NCI-H2081 (cell line): ENCODE measurements at places on chromosomes 3 and 15.
A peak's percentile ranks its signal among the peaks of the same experiment; 100 is the strongest.

- DNase-seq = no peak
Observed at GRCh38 chr3:31210068-31210645, 315.7 kb upstream of the GADL1 start.

DNA sequence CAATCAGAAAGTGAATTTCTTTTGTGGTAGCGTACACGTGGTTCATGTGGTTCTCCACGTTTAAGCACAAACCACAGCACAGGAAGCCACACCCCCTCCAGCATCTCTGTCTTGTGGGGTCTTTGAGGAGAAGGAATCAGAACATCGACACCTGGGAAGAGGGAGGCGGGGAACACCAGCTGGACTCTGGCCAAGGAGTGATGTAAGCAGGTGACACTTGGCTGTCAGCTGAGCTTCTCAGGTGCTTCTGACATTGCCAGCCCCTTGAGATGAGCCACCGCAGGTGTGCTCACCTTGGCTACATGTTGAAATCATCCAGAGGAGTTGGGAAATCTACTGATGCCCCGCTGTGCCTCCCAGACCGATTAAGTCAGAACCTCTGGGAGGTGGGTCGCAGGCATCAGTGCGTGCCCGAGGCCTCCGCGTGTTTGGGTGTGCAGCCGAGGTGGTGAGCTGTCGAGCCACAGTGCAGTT, 85.0 kb downstream of the FAM81A start:
- no peak for DNase-seq

DNA sequence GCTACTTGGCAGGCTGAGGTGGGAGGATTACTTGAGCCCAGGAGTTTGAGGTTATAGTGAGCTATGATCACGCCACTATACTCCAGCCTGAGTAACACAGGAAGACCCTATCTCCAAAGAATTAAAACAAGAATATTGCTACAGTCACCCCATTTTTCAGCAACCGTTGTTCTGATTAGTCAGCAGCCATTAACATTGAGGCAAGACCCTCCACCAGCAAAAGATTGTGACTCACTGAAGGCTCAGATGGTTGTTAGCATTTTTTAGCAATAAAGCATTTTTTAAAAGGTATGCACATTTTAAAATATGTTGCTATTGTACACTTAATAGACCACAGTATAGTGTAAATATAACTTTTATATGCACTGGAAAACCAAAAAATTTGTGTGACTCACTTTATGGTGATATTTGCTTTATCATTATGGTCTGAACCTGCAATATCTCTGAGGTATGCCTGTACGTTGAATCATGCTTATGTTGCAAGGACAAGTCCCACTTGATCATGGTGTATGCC, 492.6 kb downstream of the SQOR start:
- DNase-seq = no peak

GRCh38 chr15:46091860-46092450, 457.1 kb downstream of the SQOR start:
- DNase-seq = peak; percentile 71

GRCh38 chr15:24747376-24747775, 71.8 kb downstream of the NPAP1 start:
- no peak for DNase-seq

DNA sequence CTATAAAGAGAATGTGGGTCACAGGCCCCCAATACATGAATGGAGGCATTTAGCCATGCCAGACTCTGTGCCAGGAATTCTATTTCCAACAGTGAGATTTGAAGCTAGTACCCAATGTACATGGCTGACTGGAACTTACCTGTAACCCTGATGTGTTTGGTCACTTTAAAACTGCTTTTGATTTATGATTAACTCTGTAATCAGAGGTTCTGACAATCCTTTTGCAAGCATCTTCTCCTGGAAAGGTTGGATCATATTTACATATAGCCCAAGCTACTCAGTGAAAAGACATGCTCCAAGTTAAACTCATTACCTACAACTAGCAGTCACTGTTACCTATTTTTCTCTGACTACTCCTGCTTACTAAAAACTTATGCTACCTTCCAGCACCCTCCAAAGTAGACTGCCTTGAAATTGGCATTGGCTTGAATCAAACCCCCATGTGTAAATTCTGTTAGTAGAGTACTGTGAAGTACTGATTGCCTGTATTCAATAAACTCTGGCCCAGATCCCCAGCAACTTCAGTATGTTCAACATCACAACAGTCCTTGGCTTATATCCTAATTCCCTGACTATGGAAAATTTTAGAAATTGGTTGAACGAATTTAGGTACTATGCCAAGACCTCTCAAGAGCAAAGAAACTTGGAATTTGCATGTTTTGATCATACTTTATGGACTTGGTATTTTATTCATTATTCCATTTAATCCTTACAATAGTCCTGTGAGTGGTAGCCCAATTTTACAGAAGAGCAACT, 665.6 kb upstream of the NECTIN3 start:
- no peak for DNase-seq

DNA sequence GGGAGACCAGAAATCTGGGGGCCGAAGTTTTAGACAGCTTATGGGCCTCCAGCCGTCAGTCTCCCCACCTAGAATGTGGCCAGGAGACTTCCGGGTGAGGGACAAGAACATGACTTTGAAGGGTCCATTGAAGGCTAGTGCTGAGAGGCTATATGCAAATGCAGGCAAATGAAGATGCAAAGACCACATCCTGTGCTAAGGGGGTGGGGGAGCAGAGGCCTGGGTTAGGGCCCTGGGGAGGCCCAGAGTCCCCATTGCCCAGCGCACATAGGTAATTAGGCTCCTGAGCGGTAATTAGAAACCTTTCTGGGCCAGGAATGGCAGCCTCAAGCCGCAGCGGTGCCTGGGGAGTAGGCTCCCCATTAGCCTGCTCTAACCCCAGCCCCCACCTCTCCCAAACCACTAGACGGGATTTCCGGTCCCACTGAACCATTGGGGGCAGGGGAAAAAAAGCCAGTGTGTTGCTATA, 6.8 kb downstream of the CSK start:
- no peak for DNase-seq

DNA sequence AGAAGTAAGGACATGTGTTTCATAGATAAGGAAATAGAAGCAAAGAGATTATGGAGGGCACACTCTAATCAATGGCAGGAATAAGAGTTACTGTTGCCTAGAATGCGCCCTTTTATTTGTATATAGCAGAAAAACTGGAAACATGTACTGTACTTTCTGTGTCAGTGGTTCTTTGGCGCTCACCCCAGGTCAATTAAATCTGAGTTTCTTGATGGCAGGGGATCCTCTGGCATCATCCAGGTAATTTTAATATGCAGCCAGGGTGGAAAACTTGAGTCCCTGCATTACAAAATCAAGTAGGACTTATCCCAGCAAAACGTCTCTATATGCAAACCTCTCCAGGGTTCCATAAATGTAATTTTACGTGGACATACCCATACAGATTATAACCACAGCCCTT, 284.1 kb downstream of the IL5RA start:
- DNase-seq = no peak

- peak; percentile 41 for DNase-seq
Observed at GRCh38 chr3:53269888-53270880, 14.4 kb upstream of the TKT start.

GRCh38 chr3:100022506-100022905, 91.8 kb downstream of the FILIP1L start:
- no peak for DNase-seq

DNA sequence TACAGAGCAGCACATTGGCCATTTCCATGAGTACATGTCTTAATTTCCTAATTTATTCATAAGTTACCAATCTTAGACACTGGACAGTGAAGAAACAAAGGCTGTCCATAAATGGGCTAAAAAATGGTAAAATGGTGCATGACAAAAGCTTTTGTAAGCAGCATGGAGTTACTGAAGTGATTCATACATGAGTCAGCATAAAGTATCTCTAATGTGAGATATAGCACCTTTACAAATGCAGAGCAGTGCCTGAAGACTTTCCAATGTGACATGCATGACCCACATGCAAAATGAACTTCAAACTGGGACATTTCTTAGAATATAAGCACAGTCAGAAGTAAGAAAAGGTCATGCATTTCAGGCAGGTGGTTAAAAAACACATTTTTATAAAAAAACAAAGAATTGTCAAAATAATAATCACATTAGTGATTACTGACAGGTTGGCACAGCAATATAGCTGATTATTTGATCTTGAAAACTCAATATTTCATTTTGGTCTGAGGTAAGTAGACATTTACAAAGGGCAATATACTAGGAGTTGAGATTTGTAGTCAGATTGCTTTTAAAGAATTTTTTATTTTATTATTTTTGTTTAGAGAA, 299.3 kb downstream of the PLCL2 start:
- no peak for DNase-seq

DNA sequence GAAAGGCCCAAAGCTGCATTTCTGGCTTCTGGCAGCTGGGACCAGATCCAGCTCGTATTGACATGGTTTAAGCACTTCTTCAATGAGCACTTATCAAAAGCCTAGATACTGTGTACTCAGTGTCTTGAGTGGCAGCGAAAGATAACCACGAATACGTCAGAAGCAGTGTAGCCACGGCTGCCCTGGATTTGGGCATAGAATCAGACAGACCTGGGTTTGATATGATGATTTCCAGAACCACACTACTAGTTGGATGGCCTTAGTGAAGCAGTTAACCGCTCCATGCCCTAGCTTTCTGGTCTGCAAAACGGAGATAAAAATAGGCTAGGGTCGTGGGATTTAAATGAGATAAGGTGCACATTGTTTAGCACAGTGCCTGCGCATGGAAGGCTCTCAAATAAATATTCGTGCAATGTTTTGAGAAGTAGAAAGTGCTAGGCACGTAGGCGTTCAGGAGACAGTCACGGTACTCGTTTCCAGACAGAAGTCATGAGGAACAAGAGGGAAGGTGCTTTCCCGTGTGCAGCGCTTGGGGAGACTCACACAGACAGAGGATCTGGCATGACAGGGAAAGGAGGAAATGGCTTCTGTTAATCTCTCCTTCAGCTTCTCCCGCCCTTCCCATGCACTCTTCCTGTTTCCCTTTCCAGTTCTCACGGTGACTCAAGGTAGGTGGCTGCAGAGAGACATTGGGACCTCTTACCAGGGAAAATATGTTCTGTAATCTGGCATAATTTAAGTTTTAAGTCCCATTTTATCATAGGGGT, 70.3 kb downstream of the CCNL1 start:
- no peak for DNase-seq

- DNase-seq = no peak
Observed at GRCh38 chr3:127296166-127296565, 8.3 kb upstream of the PRR20G start.

DNA sequence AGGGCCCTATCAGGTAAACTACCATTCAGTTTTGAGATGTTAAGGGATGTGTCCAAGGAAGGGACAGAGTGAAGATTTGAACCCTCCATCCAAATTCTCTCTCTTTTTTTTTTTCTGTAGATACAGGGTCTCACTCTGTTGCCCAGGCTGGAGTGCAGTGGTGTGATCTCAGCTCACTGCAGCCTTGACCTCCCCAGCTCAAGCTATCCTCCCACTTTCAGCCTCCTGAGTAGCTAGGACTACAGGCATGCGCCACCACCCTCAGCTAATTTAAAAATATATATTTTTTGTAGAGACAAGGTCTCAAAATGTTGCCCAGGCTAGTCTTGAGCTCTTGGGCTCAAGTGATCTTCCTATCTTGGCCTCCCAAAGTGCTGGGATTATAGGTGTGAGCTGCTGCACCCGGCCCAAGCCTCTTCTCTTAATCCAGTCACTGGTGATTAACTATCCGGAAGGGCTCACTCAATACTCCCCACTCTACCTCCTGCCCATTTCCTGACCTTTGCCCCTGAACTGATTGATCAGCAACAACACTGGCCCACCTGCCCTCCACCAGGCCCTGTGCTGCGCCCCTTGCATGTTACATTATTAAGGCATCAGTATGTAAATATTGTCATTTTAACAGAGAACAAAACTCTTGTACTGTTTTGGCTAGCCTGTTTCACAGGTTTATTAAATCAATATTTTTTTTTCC, 164.7 kb downstream of the CTNNB1 start:
- DNase-seq = no peak

GRCh38 chr15:41809526-41810220, 18.2 kb upstream of the JMJD7 start:
- no peak for DNase-seq

- no peak for DNase-seq
Observed at GRCh38 chr3:45249391-45249790, 23.3 kb upstream of the TMEM158 start.

- peak; percentile 42 for DNase-seq
Observed at GRCh38 chr3:171950373-171950772, 89.0 kb upstream of the FNDC3B start.

GRCh38 chr15:54033869-54034458, 55.7 kb downstream of the UNC13C start:
- DNase-seq = no peak

DNA sequence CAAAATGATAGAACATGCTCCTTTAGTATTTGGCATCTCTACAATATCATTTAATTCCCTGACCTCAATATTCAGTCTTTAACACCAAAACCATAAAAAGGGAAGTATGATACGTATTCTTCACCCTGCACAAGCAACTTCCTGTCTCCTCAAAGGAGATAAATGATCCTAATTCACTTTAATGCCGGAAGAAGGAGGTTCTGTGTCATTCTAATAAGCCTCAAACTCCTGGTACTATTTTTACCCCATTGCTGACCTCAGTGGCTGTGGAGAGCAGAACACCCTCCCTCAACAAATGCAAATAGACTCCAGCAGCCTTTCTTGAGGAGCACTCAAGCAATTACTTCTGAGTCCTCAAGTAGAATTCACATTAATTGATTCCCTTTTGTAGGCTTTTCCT, 173.3 kb downstream of the TMEM108 start:
- DNase-seq = no peak

DNA sequence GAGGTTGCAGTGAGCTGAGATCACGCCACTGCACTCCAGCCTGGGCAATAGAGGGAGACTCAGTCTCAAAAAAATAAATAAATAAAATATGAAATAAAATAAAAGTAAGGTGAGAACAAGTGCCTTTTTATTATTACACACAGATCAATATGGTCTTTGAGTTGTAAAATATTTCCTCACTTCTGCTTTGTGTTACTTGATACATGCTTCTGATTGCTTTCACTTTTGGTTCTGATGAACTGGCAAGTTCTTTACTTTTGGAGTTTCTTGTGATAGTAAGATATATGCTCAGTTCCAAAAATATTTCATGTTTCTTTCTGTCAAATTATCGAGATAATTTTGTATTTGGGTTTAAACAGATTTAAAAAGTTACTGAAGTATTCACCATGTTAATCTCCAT, 16.6 kb upstream of the GYG1 start:
- DNase-seq = no peak
